NCI-H345 (cell line): ENCODE measurements at places on chromosomes 7 and 10.

GRCh38 chr7:147197006-147197405 lies 1080.4 kb downstream of the CNTNAP2 start:
- peak; percentile 70 for DNase-seq

DNA sequence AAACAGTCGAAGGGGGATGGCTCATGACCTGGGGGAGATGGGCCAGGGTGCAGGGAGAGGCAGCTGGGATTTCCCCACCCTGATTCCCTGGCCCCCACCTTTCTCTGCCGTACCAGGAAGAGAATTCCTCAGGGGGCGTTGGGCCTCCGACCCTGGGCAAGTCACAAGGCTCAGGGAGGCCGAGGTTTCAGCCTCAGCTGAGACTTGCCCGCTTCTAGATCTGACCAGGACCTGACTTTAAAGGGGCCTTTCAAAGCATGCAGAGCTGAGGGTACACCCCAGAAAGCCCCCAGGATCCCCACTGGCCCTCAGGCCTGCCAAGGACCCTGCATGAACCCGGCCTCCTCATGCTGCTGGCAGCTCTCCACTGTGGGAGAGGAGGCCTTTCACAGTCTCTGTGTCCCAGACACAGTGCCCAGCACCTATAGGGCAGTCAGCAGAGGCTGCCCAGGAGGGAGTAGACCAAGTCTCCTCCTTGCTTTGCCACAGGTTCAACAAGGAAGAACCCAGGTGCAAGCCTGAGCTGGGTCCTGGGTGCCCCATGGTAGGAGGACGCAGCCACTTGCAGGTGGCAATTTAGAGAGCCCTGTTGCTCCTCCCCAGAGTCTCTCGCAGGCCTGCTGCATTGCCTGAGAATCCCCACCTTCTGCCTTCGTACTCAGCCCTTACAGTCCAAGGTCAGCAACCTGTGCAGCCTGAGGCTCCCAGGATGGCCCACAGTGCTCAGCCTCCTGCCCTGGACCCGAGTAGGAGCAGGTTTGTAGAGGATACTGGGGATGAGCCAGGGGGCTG lies 89.3 kb downstream of the CHST15 start:
- DNase-seq, result no peak

DNA sequence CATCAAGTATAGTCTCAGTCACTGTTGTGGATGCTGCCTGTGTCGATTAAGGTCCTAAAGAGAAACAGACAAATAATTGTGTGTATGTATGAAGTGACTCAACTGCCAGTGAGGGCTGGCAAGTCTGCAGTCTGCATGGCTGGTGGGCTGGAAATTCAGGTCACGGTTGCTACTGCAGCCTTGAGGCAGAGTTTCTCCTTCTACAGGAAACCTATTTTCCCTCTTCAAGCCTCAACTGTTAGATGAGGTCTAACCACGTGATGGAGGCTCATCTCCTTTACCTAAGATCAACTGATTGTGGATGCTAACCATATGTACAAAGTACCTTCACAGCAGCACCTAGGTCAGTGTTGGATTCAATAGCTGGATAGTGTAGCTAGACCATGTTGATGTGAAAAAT lies 29.9 kb downstream of the MBL2 start:
- no peak for DNase-seq

- no peak for DNase-seq
These were observed 41.7 kb upstream of the WNT2 start for GRCh38 chr7:117364339-117365080.

DNA sequence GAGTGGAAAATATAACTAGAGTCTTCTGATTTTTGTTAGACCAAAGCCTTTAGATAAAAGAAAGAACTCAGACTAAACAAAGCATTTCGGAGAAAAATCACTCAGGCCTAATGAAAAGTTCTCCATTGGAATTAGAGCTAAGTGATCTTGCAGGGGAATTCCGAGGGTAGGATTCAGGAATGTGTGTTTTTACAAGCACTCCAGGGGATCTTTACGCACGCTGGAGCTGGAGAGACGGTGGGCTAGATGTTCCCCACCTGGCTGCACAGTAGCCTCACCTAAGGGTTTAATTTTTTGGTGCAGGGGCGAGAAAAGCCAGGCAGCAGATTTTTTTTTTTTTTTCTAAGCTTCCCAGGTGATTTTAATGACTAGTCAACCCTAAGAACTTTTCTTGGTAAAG lies 7.9 kb upstream of the PAPSS2 start:
- no peak for DNase-seq

GRCh38 chr10:61330669-61331068 lies 122.5 kb downstream of the TMEM26 start:
- DNase-seq, result no peak

- no peak for DNase-seq
These were observed 217.1 kb downstream of the GFRA1 start for GRCh38 chr10:116055917-116056252.

DNA sequence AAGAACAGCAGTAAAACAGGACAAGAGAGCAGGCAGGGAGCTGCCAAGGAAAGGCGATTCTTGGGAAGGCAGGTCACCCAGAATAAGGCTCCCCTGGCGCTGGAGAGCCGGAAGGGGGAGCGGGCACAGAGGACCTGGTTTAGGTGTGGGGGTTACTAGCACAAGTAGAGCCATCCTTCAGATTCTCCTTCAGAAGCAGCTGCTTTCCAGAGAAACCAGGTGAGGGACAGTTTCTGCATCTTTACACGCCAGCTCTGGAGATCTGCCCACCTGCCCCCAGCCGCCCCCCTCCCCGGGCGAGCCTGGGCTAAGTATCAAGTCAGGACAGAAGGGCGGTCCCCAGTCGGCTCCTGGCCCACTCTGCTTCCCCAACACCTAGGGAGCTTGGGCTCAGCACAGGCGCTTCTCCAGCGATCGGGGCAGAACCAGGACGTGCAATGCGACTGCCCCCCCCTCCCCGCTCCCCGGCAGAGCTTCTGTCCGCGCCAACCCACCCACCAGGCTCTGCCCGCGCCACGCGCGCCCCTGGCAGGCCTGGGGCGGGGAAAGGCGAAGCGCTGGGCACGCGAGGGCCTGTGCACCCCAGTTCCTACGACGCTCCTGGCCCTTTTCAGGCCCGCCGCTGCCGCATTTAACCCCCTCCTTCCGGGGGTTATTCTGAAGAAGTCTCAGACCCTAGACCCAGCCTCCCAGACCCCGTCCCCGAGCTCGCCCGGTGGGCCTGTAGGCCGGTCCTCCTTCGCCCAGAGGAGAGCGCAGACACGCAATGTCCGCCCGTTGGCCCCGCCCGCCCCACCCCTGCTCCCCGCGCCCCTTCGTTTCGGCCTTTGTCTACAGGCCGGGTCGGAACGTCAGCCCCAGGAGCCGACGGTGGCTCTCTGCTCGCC lies 4.4 kb upstream of the EN2 start:
- DNase-seq, result no peak

DNA sequence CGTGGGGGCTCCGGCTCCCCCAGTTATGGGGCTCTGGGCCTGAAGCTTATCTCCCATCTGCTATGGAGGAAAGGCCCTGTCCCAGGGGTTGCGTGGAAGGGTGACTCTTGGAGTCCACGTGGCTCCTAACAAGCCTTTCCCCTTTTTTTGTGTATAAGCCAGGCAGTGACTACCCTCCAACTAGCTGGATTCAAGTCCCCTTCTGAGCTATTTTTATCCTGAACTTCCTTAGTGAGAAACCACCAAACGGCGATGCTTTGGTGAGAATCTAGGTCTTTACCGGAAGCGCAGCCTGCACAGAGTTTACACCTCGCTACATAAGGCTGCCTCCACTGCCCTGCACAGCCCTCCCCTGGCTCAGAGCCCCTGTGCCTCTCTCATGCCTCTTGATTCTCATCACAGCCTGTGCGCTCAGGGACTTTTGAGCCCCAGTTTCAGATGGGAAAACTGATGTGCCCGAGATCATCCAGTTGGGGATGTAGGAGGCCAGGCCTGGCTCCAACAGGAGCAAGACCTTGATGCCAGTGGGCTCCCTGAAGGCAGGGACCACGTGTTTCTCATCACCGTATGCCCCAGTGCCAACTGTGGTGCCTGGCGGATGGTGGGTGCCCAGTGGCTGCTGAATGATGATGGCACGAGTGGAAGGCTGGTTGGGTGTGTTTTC lies 102.3 kb upstream of the PPIF start:
- DNase-seq, result no peak

- DNase-seq, result peak; percentile 7
These were observed 40.3 kb downstream of the COL17A1 start for GRCh38 chr10:104045151-104046089.

GRCh38 chr7:141598408-141598807 lies 47.2 kb downstream of the AGK start:
- no peak for DNase-seq

DNA sequence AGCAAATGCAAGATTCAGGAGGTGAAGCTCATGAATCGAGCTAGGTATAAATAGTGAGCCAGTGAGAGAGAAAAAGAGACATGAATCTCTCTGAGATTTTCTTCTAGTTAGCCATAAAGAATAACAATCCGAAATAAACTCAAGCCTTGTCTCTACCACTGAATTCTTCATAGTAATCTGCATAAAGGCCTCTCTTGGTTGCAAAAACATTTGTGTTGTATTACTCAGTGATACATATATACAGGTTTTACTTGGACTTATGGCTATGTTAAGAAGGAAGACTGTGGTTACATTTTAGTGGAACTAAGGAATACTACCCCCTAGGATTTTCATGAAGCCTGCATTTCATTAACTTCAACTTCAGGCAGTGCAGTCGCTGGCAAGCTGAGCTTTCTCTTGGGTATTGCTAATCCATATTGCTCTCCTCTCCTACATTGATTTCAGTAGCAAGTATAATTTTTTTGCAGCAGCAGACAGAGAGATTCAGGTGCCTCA lies 72.7 kb upstream of the TRIL start:
- DNase-seq, result no peak

- DNase-seq, result no peak
These were observed 168.8 kb upstream of the KLF14 start for GRCh38 chr7:130902755-130903357.

DNA sequence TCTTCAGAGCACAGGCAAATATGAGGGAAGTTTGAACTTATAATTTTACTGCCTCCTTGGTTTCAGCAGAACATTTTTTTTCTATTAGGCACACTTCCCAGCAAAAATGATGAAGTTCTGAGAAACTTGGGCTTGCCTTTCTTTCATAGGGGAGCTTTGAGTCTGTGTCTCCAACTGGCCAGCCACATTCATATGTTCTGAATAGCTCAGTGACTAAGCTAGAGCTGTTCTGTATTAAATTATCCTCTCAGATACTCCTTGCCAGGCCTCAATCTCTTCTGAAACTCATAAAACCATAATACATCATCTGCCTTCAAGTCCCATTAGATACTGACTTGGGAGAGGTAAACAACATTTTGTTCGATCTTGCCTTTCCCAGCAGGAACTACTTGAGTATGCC lies 476.5 kb downstream of the GPAM start:
- no peak for DNase-seq
